ENCODE measurements at places on chromosomes 1 and 21.

DNA sequence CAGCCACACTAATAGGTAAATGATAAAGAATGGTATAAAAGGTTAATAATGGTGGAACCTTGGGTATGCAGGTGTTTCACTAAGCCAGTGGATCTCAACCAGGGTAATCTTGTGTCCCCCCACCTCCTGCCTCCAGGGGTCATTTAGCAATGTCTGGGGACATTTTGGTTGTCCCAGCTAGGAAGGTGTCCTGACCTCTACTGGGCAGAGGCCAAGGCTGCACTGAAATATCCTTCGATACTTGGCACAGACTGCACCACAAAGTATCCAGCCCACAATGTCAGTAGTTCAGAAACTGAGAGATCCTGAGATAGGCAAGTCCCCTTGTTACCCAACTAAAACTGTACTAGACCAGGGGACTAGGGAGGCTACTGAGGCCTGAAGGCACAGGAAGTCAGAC lies 113.6 kb upstream of the TIAM1 start:
- DNase-seq, result no peak

- no peak for DNase-seq
Observed at GRCh38 chr1:4691766-4692405, 37.5 kb downstream of the AJAP1 start.

GRCh38 chr1:43134068-43134467 lies 38.0 kb downstream of the EBNA1BP2 start:
- DNase-seq, result no peak

DNA sequence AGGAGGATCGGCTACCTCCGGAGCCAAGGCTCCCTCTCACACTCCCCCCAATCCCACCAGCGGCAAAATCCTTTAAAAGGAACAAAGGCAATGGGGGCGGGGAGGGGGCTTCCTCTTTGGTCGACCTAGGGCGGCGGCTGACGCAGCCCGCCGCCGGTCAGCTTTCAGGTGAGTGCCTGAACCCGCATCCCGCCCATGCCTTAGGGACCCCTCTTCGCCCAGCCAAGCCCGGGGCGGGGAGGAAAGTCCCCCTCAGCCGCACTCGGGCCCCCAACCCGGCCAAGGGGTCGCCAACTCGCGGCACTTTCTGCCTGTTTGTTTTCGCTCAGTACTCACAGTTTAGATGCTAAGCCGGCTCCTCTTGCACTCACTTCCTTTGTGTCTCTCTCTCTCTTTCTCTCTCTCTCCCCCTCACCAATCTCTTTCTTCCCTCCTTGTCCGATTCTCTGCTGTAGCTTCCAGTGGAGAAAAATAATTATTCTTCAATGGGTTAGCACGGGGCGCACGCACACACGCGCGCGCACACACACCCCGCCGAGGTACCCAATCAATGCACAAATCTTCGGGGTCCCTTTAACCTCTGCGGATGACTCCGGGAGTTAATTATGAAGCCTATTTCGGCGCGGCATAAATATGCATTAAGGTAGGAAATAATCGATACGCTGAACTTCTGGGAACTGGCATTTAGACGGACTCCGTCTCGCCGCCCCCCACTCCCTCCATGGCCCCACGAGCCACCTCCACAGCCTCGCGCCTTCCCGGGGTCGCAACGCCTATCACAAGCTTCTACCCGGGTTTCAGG lies at the start of gene BLACAT1:
Gene BLACAT1, minus strand, starts transcription at position 465 of the 802 bp plus-strand sequence.
- no peak for DNase-seq

DNA sequence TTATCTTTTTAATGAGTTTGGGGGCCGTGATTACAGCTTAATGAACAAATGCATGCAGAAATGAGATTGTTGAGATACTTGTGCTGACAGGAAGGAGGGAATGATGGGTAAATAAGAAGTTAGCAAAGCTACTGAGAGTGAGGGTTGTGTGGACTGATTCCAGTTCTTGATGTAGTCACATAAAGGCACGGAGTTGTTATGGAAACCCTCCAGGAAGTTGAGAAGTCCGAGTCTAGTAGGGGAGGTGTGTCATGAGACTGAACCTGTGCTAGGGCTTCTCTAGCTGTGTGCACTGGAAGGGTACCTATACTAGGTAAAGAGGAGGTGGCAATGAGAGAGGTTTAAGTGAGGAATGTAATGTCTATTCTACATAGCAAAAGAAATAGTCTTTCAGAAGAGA lies 475.7 kb downstream of the USP25 start:
- DNase-seq, result no peak

DNA sequence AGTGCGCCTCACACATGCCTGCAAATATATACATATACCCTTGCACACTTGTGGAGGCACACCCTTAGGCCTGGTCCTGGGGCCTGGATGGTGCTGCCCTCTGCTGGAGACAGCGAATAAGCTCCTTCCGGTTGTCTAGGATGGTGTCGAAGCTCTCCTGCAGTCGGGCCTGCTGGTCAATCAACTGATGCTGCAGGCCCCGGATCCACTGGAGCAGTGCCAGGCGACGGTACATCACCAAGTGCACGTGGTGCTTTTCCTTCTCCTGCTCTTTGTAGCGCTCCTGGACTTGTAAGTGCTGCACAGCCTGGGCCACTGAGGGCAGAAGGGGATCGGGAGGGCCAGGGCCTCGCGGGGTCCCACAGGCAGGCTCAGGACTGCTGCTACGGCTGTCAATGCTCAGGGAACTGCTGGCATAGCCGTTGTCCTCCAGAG lies 3.1 kb downstream of the C1orf216 start:
- peak; percentile 63 for DNase-seq

- DNase-seq, result no peak
Observed at GRCh38 chr1:231020816-231021215, 19.2 kb downstream of the FAM89A start.
